ENCODE measurements at places on chromosomes 1 and 21.

DNA sequence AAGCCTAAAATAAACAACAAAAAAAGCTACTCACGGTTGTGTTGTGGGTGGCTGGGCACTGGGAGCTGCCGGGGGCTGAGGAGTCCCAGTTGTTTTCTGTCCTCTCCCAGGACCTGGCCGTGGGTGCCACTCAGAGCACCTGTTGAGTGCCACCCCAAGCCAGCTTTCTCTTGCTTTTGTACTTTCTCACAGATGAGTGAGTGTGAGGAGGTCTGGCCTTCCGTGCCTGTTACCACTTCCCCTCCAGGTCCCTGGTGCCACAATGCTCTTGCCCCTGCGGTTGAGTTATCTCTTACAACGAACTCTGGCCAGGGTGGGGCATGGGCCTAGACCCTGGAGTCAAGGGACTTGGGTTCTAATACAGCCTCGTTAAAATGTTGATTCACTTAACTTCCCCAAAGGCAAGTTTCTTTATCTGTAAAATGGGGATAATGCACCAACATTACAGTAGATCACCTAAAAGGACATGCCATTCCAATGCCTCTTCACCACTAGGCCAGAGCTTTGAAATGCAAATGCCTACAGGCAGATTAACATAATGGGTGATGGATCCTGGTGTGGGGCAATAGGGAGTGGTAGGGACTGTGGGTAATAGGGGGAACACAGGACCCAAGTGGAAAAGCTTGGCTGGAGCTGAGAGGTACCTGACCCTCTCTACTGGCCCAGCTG, at the start of gene CNR2:
Gene CNR2 (minus strand): TSS at position 151 of the 669 bp plus-strand sequence. CDS start 37,745 bp downstream, outside the sequence.
- no peak for DNase-seq

DNA sequence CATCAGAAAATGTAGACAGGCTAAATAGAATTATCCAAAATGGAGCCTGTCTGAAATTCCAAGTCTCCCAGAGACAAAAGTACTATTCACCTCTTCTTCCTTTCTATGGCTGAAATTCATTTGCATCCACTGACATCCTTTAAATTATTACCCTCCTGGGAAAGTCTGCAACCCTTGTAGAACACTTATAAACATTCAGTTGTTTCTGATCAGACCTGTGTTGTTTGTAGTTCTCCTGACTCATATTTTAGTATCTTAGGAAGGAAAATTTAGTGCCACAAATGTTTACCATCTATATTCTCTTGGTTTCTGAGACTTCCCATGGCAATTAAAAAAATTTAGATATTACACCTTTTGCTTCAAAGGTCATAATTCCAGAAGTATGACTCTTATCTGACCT, 69.6 kb upstream of the C1orf105 start:
- peak; percentile 95 for DNase-seq

GRCh38 chr1:113042285-113043143, 30.5 kb upstream of the LRIG2 start:
- peak; percentile 97 for DNase-seq

DNA sequence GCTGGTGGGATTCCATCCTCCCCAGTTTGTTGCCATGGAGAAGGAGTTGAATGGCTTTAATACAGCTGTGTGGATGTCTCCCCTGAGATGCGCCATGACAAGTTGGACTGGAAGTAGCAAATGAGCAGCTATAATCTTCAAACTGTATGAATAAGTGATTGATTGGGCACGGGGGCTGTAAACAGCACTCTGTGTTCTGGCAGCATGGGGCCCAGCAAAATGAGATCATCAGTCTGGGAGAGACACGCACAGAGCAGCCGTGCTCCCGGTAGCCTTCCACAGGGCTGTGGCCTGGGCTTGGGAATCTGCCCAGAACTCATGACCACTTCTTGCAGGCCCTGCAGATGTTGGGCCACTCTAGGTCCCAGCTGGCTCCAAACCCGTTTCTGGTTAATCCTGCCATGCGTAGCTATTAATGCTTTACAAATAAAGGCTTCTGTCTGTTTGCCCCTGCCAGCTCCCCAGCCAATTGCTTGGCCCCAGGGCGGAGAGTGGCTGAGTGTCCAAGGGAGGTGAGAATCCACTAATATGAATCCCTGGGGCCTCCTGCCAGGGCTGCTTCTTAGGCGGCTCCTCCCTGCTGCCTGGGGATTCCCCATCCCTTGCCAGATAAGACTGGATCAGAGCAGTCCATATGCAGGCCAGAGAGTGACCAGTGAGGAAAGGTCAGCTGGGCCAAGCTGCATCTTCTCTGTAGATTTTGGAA, 642.9 kb downstream of the AJAP1 start:
- DNase-seq, result no peak

DNA sequence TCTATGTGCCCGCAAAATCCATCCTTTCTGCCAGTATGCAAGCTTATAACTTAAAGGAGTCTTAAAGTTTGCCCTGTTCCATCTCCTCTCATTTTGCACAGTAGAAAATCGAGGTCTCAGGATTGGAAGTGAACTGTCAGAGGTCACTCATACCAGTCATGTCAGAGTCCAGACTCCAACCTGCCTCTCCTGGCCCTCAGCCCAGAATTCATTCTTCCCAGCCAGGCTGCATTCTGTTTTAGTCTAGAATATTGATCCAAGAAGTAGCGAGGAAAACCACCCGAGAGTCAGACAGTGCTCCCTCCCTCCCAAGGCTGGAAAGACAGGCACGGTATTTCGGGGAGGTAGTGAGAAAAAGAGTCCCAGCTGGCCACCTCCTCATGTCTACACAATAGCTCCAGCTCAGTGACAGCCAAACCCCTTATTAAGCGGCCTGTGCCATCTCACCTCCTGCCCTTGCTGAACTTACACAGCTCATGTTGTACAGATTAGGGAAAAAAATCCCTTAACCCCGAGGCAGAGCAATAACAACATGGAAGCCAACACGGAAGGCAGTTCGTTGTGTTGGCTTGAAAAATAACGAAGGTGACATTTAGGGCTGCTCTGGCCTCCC, 89.4 kb downstream of the OMA1 start:
- no peak for DNase-seq

GRCh38 chr1:167672831-167673230, 42.8 kb downstream of the RCSD1 start:
- DNase-seq, result no peak

DNA sequence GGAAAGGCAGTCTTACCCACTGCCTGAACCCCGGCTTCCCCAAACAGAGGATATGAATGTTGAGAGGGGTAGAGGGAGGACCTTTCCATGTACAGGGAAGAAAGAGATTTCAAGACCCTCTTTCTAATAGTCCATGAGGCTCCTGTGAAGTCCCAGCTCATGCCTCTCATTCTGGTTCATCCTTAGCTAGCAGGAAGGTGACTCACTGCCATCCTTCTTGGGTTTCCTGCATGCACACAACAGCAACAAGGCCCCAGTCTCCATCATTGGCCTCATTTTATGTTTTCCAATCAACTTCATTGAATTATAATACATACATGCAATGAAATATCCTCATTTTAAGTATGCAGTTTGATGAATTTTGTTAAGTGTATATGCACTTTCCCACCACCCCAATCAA, 46.2 kb downstream of the SYT2 start:
- DNase-seq, result no peak

DNA sequence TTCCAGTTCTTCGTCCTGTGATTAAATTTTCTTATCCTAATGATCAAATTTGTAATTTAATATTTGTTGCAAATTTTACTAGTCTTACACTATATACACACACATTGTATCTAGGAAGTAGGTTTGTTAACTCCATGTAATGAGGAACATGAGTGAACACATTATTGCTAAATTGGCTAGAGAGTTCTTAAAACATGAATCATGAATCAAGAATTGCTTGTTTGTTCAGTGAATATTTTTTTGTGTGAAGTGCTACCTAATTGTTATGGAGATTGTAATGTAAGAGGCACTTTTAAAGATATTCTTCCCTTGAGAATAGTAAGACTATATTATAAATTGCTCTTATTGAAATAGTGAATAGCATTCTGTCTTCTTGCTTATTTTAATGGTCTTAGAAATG, 4.6 kb downstream of the GPSM2 start:
- DNase-seq, result no peak

GRCh38 chr21:14763695-14764064, 217.6 kb upstream of the SAMSN1 start:
- DNase-seq, result no peak

GRCh38 chr1:169041366-169041765, 65.1 kb upstream of the ATP1B1 start:
- DNase-seq, result no peak

GRCh38 chr1:109618661-109619575, 498 bp downstream of the GNAT2 start:
- no peak for DNase-seq

DNA sequence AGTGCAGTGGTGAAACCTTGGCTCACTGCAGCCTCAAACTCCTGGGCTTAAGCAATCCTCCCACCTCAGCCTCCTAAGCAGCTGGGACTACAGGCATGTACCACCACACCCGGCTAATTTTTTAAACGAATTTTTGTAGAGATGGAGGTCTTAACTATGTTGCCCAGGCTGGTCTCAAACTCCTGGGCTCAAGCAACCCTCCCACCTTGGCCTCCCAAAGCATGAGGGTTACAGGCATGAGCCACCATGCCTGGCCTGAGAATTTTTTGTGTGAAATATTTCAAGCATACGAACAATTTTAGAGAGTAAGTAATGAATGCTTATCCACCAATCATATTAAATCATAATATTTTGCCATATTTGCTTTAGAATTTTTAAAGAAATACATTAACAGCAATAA, 51.6 kb downstream of the MROH9 start:
- no peak for DNase-seq

- DNase-seq, result no peak
Observed at GRCh38 chr1:220338759-220339158, 66.5 kb upstream of the RAB3GAP2 start.

DNA sequence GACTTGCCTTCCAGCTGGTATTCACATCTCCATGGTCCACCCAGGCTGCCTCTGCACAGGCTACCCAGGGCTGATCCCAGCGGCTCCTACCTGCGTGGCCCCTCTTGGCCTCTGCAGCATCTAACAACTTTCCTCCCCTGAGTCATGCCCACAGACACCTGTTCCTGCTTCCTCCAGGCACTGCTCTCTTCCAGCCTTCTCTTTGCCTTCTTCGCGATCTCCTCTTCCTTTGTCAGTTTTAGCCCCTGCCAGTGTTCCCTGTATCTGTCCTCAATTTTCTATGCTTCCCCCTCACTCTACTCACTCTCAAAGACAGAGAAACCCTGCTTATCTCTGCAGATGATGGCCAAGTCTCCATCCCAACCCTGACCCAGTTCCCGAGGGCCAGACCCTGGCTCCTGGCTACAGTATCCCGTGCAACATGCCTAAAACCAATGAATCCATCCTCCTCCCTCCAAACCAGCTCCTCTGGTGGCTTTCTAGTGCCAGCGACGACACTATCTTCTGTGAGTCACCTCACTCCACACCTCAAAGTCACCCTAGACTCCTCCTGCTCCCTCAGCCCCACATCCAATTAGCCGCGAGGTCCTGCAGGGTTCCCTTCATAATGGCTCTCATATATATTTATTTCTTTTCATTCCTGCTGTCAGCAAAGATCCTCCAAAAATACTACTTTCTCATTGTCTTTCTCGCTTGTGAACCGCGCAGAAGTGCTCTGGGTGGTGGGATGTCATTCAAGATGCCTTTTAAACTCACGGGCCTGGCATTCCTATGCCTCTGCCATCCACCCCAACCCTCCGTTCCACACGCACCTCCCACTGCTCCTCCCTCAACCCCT, 259.2 kb downstream of the TOMM20 start:
- DNase-seq, result no peak

- DNase-seq, result no peak
Observed at GRCh38 chr1:67313934-67314671, 6.4 kb downstream of the IL12RB2 start.

GRCh38 chr1:32703479-32704291, 1.1 kb upstream of the SYNC start:
- no peak for DNase-seq

DNA sequence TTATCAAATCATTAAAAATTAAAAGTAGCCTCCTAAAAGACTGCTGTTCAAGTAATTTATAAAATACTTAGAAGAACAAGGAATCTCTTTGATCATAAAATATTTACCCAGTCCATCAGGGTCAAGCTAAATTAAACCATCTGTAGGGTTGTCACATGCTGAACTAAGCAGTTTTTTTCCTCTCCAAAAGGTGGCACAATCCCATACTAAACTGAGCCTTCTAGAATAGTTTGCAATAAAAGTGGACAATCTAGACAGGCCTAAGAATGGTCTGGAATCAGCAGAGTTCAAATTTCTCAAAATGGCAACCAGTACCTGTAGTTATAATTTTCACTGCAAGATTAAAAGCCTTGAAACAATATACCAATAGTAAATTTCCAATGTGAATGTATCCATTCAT, 194.8 kb downstream of the EIF4G3 start:
- DNase-seq, result peak; percentile 9

DNA sequence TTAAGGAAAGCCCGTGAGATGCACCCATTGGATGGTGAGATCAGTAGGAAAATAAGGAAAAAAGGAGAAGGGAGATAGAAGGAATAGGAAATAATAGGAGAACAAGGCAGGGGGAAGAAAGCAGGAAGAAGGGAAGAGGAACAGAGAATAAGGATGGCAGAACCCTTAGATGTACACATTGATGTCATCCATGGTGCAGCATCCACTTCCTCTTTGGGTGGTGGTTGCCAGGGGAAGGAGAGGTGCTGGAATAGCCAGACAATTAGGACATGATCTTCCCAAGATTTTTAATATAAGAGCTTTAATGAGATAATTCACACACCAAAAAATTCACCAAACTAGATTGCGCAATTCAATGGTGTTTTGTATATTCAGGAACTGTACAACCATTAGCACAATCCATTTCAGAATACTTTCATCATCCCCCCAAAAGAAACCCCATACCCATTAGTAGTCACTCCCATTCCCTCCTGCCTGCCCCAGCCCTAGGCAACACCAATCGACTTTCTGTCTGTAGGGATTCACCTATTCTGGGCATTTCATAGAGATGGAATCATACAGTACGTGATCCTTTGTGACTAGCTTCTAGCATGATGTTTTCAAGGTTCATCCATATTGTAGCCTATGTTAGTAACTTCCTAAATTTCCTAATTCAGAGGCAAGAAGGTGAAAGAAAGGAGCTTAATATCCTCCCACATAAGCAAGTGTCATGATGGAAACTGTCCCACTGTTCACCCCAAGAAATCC, 121.4 kb downstream of the PLXNA2 start:
- DNase-seq, result no peak

DNA sequence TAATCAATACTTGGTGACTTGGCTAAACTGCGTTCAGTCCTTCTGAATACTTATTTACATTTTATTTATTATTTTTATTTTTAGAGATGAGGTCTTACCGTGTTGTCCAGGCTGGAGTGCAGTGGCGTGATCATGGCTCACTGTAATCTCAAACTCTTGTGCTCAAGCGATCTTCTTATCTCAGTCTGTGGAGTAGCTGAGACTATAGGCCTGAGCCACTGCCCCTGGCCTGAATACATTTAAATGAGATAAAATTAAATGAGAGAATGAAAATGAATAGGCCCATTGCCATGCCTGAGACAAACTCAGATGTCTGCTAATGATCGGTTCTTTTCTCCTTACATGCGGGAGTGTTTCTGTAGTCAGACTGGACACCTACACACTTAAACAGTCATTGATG, 86.0 kb downstream of the GALNT2 start:
- no peak for DNase-seq

- DNase-seq, result no peak
Observed at GRCh38 chr1:239025997-239026694, 360.2 kb upstream of the CHRM3 start.
